ENCODE measurements at places on chromosomes 2 and 18.

DNA sequence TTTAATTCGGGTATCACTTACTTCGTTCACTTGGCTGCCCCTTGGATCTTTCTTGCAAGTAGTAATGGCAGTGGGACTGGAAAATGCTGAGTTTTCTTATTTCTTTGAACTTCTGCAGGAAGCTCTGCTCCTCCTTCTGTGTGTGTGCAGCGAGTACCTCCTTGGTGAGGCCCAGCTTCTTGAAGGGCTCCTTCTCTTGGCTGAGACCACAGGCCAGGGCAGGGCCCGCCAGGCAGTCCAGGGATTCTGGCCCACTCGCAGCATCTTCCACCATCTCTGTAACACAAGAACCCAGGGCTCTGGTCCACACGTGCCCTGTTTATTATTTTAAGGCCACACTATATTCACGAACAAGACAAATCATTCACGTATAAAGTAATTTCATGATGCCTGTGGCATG, 15.8 kb upstream of the HES6 start:
- no peak for DNase-seq

DNA sequence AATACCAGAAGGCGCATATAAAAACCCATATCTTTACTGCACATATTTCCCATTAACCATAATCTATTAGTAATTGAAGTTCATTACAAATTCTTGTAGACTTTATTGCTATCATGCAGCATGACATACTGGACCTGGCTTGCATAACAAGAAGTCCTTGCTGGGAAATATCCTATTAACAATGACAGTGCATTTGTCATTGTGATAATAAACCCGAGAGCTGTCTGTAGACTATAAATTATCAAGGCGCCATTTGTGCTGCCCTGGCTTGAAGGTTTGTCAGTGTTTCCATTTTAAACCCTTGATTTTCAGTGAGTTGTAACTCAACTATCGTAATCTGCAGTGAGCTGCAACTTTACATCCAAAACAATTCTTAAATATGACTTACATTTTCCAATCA, 59.0 kb downstream of the HNMT start:
- DNase-seq = no peak

GRCh38 chr2:18399601-18400000, 160.9 kb downstream of the RDH14 start:
- DNase-seq = no peak

- no peak for DNase-seq
Measured at GRCh38 chr2:199484927-199485326, 27.2 kb upstream of the SATB2 start.

DNA sequence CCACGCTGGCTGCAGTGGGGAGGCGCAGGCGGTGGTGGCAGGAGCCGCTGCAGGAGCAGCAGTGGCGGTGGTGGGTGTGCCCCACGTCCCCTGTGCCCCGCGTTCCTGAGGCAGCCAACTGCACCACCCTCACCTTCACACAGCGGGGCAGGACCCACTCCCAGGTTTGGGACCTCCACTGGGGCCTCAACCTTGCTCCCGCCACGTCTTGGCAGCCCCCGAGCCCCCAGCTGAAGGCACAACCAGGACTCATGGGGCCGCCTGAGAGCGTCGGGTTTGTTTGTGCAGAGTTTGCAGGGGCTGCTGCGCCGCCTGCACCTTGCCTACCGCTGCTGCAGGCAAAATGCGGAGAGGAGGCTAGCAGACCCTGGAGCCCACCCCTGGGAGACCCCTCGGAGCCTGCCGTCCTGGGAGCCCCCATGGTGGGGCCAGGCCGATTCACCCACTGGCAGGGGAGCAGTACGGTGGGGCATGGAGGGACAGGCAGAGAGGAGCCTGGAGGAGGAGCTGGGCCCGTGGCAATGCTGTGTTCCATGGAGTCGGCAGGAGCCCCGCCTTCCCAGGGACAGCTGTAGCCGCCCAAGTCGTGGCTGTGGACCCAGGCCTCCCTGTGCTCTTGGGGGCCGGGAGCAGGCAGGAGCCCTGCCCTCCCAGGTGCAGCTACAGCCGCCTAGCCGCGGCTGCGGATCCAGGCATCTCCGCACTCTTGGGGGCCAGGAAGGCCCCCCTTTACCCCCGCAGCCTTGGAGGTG, 14.7 kb upstream of the EML6 start:
- DNase-seq = peak; percentile 59

DNA sequence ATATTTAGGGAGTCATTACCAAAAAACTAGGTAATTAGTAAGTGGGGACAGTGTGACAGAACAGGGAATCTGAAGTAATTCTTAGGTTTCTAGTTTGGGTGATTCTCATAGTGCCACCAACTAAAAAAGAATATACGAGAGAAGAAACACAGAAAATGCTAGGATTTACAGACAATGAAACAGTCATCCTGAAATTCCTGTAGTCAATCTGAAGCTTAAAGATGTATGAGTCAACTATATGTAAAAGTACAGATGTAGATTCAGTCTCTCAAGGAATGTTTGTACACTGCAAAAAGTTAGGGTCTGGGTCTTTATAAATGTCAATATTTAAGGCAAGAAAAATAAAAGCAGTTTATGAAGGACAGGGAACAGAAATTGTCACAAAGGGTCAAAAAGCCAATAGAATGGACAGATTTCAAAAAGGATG, 107.0 kb downstream of the STRN start:
- no peak for DNase-seq

- DNase-seq = no peak
Measured at GRCh38 chr2:212505586-212505985, 33.0 kb downstream of the ERBB4 start.

GRCh38 chr2:235520787-235521186, 26.9 kb downstream of the AGAP1 start:
- no peak for DNase-seq

GRCh38 chr18:23487738-23488570, 15.4 kb upstream of the RMC1 start:
- peak; percentile 69 for DNase-seq

GRCh38 chr2:30565851-30566358, 118.9 kb downstream of the LCLAT1 start:
- DNase-seq = no peak

GRCh38 chr2:80725001-80725400, 420.4 kb upstream of the LRRTM1 start:
- DNase-seq = no peak

GRCh38 chr2:100894105-100894795, 74.3 kb downstream of the NPAS2 start:
- no peak for DNase-seq

GRCh38 chr2:172344159-172344558, 83.2 kb upstream of the ITGA6 start:
- no peak for DNase-seq

GRCh38 chr2:32627814-32628579, at the start of gene TTC27:
Gene TTC27 (plus strand): TSS chr2:32628050. CDS start chr2:32628293, 243 bp downstream.
- DNase-seq = peak; percentile 98

DNA sequence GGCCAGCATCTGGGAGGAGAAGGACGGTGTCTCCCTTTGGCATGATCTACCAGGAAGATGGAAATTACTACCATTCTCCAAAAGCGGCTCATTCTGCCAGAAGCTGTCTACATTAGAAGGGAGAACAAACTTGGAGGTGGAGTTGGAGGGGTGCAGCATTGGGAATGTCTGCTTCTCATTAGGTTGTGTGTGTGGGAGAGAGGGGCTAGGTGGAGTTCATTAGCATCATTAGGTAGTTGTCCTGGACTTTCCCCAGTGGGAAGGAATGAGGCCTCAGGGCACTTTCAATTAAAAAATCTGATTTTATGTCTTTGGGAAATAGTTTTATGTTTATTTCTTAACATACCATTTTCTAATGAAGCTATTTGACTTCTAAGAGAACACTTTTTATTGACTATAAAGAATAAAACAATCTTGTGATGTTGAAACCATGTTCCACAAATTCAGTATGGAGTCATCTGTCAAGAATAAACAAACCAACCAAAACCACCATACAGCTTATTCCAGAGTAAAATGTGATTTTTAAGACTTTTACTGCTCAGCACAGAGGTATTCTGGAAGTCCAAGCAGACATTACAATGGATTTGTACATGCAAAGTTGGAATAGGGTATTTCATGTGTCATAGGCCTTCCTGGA, 60.6 kb downstream of the VAPA start:
- DNase-seq = no peak

- peak; percentile 69 for DNase-seq
Measured at GRCh38 chr2:149020432-149020851, 18.1 kb upstream of the LYPD6B start.

- no peak for DNase-seq
Measured at GRCh38 chr2:230327418-230328154, 593 bp downstream of the SP140L start.

DNA sequence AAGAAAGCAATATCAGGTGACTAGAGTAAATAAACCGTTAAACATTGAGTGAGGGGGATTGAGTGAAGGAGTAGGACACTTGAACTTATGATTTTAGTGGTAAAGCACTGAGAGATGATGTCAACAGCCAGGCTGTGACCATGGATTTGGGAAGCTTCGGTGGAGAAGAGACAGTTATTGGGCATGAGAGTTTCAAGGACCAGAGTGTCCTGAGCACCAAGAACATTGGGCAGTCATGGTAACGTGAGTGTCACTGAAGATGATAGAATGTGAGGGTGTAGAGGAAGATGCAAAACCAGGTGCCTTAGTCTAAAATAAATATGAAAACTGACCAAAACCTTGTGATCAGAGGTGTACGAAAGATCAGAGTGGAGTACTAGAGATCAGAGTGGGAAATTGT, 248.1 kb downstream of the ASXL3 start:
- DNase-seq = no peak

DNA sequence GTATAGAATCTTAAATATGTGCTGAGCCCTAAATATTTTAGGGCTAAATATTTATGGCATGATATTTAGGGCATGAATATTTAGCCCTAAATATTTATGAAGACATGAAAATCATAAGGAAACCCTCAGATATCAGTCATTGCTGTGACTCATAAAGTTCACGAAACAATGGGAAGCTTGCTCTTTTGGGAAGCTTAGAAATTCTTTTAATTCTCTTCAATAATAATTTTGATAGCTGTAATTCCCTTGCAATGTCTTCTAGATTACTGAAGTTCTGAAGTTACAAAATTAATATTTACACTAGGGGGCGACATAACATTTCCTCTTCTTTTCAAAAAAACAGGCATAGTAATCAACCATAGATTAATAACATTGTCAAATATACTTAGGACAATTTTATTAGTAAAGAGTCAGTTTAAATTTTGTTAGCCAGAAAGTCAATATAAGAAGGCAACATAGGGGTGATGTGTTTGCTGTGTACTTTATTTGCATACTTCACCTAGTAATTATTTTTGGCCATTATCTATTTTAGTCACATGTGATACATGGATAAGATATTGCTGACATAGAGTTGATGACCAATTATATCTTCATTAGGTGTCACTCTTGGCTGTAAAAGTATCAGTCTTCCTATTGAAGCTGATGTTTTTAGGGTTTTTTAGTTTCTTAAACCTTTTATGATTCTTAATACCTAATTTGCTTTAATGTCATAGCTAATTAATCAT, 13.2 kb downstream of the ZNF804A start:
- no peak for DNase-seq

DNA sequence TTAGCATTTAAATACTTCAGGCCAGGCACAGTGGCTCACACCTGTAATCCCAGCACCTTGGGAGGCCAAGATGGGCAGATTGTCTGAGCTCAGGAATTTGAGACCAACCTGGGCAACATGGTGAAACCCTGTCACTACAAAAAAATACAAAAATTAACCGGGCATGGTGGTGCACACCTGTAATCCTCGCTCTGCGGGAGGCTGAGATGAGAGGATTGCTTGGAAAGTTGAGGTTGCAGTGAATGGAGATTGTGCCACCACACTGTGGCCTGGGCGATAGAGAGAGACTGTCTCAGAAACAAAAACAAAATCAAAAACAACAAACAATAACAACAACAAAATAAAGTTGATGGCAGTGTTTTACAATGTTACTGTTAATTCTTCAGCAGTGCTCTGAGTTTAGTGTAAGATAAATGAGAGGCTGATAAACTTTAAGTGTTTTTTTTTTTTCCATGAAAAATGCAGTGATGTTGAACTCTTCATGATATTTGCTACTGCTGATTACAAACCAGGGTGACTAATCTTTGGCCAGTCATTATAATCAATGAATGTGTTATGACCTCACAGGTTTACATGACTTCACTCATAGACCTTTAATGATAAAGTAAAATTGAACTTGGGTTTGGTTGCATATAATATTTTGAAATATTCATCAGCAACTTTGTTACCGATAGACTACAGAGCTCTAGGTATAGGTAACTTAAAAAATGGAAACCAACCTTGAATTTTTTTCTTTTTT, 2.5 kb downstream of the ITGAV start:
- no peak for DNase-seq

DNA sequence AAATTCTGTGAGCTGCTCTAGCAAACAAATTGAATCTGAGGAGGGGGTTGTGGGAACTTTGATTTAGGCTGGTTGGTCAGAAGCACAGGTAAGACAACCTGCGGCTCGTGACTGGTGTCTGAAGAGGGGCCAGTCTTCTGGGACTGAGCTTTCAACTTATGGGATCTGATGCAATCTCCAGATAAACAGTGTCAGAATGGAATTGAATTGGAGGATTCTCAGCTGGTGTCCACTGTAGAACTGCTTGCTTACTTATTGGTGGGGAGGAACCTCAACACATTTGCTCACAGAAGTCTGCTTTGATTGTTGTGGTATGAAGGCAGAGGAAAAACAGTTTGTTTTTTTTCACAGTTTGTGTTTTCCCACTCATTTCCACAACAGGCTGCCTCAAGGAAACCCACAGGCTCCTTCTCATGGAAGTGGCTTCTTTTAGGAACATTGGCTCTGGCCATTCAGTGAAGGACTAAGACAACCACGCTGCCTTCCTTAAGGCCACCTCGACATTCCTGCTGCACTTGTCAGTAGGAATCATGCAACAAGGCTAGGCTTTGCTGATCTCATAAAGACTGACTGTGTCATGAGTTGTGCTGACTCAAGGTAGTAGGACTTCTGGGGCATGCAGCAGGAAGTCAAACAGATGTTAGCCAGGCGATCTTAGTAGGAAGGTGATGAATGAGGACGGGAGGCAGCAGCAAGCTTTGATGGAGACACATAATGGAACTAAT, 104.7 kb downstream of the TSN start:
- DNase-seq = no peak

DNA sequence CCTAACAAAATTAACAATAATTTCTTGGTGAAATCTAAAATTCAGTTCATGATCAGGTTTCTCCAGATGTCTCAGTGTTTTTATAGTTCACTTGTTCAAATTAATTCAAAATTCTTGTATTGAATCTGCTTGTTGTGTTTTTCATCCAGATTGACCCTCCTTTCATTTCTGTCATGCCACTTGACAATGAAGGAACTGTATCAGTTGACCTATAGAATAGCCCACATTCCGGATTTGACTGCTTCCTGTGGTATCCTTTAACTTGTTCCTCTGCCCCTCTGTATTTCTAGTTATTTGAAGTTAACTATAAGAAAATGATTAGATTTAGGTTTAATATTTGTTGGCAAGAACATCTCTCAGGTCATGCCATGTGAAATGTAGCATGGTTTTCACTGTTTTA, 53.3 kb downstream of the TWSG1 start:
- DNase-seq = no peak
